ENCODE measurements at places on chromosomes 1 and 21.

DNA sequence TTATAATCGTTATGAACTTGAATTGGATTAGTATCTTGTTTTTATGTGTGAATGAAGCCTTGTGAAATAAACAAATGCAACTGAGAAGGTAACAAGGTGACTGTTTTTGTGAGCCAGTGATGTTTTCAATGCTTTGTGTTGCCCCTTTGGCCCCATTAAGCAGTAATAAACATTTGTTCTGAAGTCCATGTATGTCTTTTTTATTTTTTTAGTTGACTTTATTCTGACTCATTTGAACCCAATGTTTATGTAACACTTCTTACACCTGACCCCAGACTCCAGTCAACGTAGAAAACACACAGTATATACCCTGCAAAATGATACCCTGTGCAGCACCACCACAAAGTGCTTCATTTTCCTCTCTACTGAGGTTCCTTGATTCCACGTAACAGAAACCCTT is 4.6 kb upstream of the CACYBP start:
- DNase-seq, result no peak

GRCh38 chr1:183226361-183226760 is 40.3 kb downstream of the LAMC2 start:
- DNase-seq, result no peak

DNA sequence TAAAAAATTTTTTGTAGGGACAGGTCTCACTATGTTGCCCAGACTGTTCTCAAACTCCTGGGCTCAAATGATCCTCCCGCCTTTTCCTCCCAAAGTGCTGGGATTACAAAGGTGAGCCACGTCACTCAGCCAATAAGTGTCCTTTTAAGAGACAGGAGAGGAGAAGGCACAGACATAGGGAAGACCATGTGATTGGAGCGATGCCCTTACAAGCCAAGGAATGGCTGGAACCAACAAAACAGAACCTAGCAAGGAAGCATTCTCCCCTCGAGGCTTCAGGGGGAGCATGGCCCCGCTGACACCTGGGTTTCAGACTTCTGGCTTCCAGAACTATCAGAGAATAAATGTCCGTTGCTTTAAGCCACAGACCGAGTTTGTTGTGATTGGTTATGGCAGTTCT is 37.0 kb downstream of the NDUFS5 start:
- DNase-seq, result no peak

- DNase-seq, result no peak
These were observed 126.4 kb upstream of the GALNT2 start for GRCh38 chr1:229940684-229941083.

- no peak for DNase-seq
These were observed 81.9 kb upstream of the HAO2 start for GRCh38 chr1:119286587-119287181.

GRCh38 chr21:42641311-42642218 is 11.9 kb upstream of the PDE9A start:
- DNase-seq, result no peak

GRCh38 chr1:145706086-145706664 is 993 bp downstream of the PDZK1 start:
- DNase-seq, result peak; percentile 47

- no peak for DNase-seq
These were observed 412.3 kb upstream of the ESRRG start for GRCh38 chr1:217135569-217135915.

DNA sequence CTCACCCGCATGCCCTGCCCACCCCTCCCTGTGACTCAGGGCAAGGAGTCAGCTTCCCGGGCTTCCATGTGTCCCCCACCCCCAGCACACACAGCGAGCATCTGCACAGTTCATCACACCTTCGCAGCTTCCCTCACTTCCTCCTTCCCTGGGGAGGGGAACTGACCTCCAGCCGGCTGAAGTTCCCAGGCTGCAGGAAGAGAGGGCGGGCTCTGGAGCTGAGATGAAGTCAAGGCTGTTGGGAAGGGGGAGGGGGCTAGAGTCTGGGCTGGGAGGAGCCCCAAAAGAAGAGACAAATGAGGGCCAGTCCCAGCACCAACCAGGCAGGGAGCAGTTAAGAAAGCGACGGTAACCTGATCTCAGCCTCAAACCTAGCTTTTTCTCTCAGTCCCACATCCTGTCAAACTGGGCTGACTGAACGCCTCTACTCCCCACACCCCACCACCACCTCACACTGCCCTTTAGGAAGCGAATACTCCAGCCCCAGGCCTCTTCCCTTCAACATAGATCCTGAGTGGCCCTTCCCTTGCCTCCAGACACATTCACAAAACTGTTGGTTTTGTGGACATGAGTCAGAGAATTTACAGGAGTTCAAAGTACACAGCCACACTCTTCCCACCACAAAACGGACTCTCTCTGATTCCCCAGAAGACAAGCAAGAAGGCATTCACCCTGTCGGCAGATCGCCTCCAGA is 1.8 kb downstream of the RHOC start:
- DNase-seq, result peak; percentile 94

- no peak for DNase-seq
These were observed 122.5 kb downstream of the DNM3 start for GRCh38 chr1:171963762-171964161.

Data from hepatic stellate cell (primary cell).